ENCODE measurements at places on chromosomes 13 and 19. TPM values are rescaled to one million over a fixed set of nuclear protein-coding genes. Genes with fewer than 3 reads are reported as not detected.

DNA sequence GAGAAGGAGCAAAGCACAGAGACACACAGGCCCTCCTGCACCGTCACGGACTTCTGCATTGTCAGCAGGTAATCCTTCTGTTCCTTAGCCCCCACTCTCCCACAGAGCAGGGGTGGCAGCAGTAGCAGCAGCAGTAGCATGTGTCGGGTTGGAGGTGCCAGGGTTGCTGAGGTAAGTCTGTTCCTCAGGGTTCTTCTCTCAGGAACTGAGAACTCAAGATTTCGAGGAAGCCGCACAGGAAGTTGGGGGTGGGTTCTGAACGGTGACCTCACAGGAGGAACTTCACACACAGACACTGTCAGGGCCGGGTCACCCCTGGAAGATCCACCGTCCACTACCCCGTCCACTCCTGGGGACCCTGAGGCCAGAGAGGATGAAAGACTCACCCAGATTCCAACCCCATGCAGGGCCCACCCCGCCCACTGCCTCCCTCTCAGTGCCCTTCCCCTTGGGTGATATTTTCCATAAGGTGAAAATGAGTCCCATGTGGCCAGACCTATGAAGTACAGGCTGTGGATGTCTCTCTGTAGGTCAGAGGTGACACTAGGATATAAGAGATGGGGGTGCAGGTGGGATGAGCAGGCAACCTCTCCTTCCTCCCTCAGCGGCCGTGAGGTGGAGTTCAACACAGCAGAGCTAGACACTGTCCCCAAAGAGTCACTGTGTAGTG lies at the start of gene SIGLEC12:
Gene SIGLEC12, minus strand, starts transcription at position 207 of the 670 bp plus-strand sequence. Its CDS starts 67 bp downstream, at position 140.
- no peaks in the 10 kb centered on the region for H3K36me3 ChIP-seq
- H3K27ac ChIP-seq: peak within 1 kb of the TSS; percentile 61
- peak within 1 kb of the TSS; percentile 44 for H3K4me3 ChIP-seq
- H3K4me1 ChIP-seq: peaks cover 11% of the 10 kb centered on the region
- DNase-seq: peak; percentile 56
- peaks cover 2% of the 10 kb centered on the region for H3K27me3 ChIP-seq

GRCh38 chr13:73228546-73228945 lies 169.7 kb downstream of the KLF5 start:
- H3K27me3 ChIP-seq: peaks cover 3% of the 10 kb centered on the region
- peaks cover 46% of the 10 kb centered on the region for H3K4me1 ChIP-seq
- no peak overlapping the region for H3K27ac ChIP-seq
- DNase-seq: peak; percentile 35
- H3K36me3 ChIP-seq: no peaks in the 10 kb centered on the region

DNA sequence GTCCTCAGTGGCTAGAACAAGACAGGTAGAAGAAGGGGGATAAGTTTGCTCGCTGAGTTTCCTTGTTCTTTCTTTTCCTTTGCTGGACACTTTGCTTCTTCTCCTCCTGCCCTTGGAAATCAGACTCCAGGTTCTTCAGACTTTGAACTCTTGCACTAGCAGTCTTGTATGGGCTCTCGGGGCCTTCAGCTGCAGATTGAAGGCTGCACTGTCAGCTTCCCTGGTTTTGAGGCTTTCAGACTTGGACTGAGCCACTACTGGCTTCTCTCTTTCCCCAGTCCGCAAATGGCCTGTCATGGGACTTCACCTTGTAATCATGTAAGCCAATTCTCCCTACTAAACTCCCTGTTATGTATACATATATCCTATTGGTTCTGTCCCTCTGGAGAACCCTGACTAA lies 379.8 kb downstream of the NDFIP2 start:
- no peak overlapping the region for H3K27ac ChIP-seq
- no peaks in the 10 kb centered on the region for H3K4me1 ChIP-seq
- H3K4me3 ChIP-seq: no peak overlapping the region
- DNase-seq: no peak

GRCh38 chr13:52162279-52163101 lies 3.1 kb upstream of the NEK3 start:
- H3K4me1 ChIP-seq: peaks cover 24% of the 10 kb centered on the region
- peaks cover 11% of the 10 kb centered on the region for H3K36me3 ChIP-seq
- H3K27ac ChIP-seq: no peak overlapping the region
- no peak for DNase-seq

DNA sequence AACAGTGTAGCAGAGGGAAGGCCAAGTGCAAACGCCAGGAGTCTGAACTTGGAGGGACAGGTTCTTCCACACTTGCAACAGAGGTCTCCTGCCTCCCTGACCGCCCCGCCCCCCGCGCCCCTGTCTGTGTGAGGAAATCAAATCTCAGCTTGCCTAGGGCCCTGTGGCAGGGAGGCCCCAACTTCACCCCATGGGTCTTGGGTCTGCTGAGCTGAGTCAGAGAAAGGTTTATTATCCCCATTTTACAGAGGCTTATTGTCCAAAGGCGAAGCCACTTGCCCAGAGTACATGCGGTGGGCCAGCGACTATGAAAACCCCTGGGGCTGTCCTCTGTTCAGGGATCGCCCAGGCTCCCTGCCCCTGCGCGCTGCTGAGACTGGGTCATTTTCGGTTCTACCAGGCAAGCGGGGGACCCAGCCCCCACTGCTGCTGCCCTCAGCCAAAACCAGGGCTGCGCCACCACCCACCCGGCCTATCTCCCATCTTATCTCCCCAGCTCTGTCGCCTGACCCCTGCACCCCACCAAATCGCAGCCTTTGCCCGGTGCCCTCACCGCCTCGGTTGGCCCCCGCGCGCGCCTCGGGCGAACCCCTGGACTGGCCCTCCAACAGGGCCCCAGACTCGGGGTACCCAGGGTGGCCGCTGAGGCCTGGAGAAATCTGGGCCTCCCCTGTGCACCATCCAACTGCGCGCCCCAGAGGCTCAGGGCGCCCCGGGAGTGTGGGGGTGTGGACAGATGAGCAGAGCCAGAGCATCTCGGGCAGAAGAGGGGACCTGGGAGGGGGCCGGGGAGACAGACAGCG lies 850 bp upstream of the CERS4 start:
- H3K27me3 ChIP-seq: no peaks in the 10 kb centered on the region
- peak overlapping the region; percentile 59 for H3K4me3 ChIP-seq
- H3K36me3 ChIP-seq: peaks cover 8% of the 10 kb centered on the region
- H3K4me1 ChIP-seq: peaks cover 21% of the 10 kb centered on the region
- peak overlapping the region; percentile 51 for H3K27ac ChIP-seq
- no peak for DNase-seq

GRCh38 chr19:24059563-24060295 lies 27.3 kb upstream of the ZNF254 start:
- peaks cover 28% of the 10 kb centered on the region for H3K4me1 ChIP-seq
- no peaks in the 10 kb centered on the region for H3K27me3 ChIP-seq
- no peak overlapping the region for H3K4me3 ChIP-seq
- H3K27ac ChIP-seq: no peak overlapping the region
- H3K36me3 ChIP-seq: peaks cover 49% of the 10 kb centered on the region

DNA sequence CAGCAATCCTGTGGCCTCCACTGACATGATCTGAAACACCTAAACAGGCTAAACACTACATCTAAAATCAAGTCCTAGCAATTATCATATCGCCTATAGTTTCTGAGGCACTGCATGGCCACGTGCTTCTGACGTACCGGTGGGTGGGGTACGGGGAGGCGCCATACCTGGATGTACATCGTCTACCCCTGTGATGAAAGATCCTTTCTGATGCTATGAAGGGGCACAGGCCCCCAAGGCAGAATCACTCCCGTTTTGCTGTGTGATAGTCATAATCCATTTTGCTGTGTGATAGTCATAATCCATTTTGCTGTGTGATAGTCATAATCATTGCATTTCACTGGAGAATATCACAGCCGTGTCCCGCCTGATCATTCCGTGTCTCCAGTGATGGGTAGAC lies 118.7 kb upstream of the SOX1 start:
- H3K36me3 ChIP-seq: no peaks in the 10 kb centered on the region
- no peak overlapping the region for H3K27ac ChIP-seq
- no peak overlapping the region for H3K4me3 ChIP-seq
- H3K4me1 ChIP-seq: no peaks in the 10 kb centered on the region
- DNase-seq: no peak

DNA sequence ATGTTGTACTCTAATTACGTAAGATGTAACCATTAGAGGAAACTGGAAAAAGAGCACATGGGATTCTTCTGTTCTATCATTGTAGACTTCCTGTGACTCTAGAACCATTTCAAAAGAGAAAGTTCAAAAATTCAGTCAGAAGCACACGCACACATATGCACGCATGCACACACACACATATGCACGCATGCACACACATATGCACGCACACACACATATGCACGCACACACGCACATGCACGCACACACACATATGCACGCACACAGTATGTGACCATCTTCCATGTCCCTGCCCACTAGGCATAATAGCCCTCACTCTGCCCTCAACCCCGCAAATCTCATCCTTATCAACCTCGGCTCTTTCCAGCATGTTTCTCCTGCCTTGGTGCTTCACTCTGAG lies 14.0 kb downstream of the GP6 start:
- no peaks in the 10 kb centered on the region for H3K4me1 ChIP-seq
- no peaks in the 10 kb centered on the region for H3K27me3 ChIP-seq
- no peak overlapping the region for H3K4me3 ChIP-seq
- H3K27ac ChIP-seq: no peak overlapping the region
- H3K36me3 ChIP-seq: peaks cover 24% of the 10 kb centered on the region
- DNase-seq: no peak

DNA sequence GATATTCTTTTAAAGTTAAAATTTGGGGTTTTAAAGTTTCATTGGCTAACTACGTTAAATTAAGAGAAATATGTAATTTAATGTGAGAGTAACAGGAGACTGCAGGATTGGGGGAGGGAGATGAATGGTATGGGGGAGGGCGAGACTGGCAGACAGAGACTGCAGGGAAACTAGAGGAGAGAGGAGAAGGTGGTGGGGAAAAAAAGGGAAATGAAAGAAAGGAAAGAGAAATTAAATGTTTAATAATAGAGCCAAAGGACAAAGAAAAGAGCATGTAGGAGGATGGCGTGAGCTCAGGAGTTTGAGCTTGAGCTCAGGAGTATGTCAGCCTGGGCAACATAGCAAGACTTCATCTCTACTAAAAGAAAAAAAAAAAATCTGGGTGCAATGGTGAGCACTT lies 115.9 kb downstream of the RFC3 start:
- no peaks in the 10 kb centered on the region for H3K27me3 ChIP-seq
- no peak overlapping the region for H3K27ac ChIP-seq
- no peak overlapping the region for H3K4me3 ChIP-seq
- H3K4me1 ChIP-seq: no peaks in the 10 kb centered on the region

DNA sequence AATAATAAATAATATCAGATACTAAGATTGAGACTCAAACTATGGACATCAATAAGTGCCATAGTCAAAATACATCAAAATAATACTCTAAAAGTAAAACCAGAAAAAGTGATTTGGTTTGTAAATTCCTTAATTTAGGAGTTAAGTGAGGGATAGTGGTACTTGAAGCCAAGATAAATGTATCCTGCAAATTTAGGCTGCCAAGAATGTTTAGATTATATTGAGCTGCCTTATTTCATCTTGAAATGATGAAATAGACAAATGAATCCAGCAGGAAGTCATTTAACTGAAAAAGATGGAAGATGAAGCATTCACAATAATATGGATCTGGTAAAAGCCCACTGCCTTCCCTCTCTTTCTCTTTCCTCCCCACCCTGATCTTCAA lies 112.3 kb downstream of the LRCH1 start:
- no peak for DNase-seq
- no peaks in the 10 kb centered on the region for H3K27me3 ChIP-seq
- H3K4me3 ChIP-seq: no peak overlapping the region

DNA sequence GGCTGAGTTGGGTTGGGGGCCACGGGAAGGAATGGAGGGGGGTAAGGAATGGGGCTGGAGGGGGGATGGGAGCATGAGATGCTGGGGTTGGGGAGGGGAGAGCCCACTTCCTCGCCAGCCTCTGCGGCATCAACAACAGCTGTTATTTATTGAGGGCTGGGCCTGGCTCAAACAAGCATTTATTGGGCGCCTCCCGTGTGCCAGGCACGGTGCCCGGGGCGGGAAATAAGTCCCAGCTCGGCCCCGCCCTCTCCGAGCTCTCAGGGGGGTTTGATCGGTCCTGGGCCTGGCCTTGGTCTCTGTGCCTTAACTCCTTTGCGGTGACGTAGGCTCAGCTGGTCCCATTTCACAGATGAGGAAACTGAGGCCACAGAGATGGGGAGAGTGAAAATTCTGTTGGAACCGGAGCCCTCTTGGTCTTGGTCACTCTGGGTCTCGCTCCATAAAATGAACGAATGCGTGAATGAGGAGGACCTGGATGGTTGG lies 919 bp upstream of the ADAMTS10 start:
- H3K4me1 ChIP-seq: peaks cover 28% of the 10 kb centered on the region
- no peak overlapping the region for H3K4me3 ChIP-seq

DNA sequence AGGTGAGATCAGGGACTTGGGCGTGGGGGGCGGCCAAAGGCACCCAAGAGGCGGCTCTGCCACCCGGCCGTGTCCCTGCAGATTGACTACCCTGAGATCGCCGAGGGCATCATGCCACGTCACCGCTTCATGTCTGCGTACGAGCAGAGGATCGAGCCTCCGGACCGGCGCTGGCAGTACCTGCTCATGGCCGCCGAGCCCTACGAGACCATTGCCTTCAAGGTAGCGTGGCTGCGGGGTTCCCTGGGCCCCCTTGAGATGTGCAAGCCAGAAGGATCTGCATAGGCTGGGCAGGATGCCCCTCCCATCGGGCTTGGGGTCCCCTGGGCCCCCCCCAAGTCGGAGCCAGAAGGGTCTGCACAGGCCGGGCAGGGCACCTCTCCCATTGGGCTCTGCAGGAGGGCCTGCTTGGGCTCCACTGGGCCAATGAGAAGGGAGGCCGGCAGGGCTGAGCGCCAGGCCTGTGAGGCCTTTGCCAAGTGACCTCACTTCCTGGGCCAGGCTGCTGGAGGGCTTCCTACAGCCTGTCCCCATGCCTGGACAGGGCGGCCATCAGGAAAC lies 2.2 kb upstream of the AMH start:
- peaks cover 9% of the 10 kb centered on the region for H3K4me1 ChIP-seq
- H3K36me3 ChIP-seq: peaks cover 26% of the 10 kb centered on the region
- no peak overlapping the region for H3K27ac ChIP-seq
- DNase-seq: no peak
- peaks cover 2% of the 10 kb centered on the region for H3K27me3 ChIP-seq
- H3K4me3 ChIP-seq: no peak overlapping the region

UBE2L5 gene
- 0.11 TPM for total RNA-seq

C19orf81 gene
- total RNA-seq: 1.7 TPM

HOOK2 gene
- 20.4 TPM for total RNA-seq

CD37 gene
- 152 TPM for total RNA-seq

LGALS7 gene
- total RNA-seq: not detected

IRGC gene
- not detected for total RNA-seq

SLC7A10 gene
- total RNA-seq: not detected

LRFN3 gene
- total RNA-seq: 7.8 TPM

FFAR3 gene
- 2.4 TPM for total RNA-seq

ZAR1L gene
- not detected for total RNA-seq

KLC3 gene
- 0.11 TPM for total RNA-seq

All from activated CD4-positive, alpha-beta T cell treated with anti-CD3 and anti-CD28 coated beads for 36 hours (primary cell).